SJSA1 (cell line): ENCODE measurements at places on chromosomes 11 and 22.

GRCh38 chr11:17775035-17775348 lies 40.4 kb downstream of the KCNC1 start:
- no peak for DNase-seq

GRCh38 chr11:134579724-134580609 lies 167.9 kb upstream of the B3GAT1 start:
- no peak for DNase-seq

GRCh38 chr11:132804258-132804657 lies 728.0 kb downstream of the OPCML start:
- no peak for DNase-seq

- DNase-seq: no peak
Measured at GRCh38 chr11:122807731-122808477, 30.4 kb upstream of the CRTAM start.

DNA sequence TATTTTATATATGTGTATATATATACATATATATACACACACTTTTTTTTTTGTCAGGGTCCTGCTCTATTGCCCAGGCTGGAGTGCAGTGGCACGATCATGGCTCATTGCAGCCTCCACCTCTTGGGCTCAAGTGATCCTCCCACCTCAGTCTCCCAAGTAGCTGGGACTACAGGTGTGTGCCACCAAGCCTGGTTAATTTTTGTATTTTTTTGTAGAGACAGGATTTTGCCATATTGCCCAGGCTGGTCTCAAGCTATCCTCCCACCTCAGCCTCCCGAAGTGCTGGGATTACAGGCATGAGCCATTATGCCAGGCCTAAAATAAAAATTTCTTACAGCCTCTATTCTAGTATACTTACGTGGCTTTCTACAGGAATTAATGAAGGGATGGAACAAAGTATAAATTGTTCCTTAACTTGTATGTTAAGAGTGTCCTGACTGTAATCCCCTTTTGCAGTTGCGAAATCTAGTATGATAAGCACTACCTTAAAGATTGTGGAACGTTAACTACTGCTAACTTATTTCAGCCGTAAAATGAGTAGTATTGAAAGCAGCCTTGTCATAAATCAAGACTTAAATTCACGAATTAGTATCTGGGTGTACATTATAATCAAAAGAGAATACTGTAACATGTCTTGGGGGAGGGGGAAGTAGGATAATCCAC lies 2.1 kb downstream of the TRAF6 start:
- no peak for DNase-seq

DNA sequence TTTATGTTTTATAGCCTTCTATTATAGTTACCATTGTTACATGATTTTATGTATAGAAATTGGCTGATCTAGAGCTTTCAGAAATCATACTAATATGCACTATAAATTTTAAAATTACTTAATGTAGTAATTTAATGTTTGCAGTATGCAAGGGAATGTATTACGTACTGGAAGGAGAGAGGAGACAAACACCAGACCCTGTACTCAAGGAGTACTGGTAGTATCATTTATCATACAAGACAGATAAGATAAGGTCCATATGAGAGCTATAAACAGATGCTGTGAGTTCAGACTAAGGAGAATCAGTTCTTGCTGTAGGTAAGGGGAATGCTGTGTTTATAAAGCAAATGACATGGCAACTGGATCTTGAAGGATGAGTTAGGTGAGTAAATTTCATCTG lies 765 bp downstream of the BCO2 start:
- no peak for DNase-seq

DNA sequence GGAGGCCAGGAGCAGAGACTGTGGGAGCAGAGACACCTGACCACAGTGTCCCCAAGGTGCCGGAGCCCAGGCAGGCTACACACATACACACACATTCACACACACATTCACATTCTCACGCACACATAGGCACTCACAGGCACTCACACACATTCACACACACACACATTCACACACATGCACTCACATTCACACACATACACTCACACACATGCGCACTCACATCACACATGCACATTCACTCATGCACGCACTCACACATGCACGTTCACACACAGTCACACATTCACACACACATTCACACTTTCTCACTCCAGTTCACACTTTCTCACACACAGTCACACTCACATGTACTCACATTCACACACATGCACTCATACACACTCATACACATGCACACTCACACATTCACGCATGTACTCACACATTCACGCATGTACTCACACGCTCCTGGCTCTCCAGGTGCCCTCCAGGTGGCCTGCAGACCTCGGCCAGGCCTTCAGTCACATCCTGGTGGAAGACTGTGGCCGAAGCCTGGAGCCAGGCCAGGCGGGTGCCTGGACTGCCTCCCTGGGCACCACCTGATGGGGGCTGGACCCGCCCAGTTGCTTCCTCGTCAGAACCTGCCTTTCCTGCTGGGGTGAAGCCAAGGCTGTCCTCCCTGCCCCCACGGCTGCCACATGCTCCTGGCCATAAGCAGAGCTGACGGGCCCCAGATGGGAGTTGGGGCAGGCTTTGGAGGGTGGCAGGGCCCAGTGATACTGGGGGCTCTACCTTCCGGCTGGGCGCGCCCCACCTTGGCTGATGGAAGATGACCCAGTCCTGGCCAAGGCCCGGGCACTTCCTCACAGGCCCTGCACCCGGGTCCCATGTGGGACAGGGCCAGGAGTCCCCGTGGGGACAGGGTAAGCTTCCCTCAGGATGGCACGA lies 89.5 kb downstream of the WNT7B start:
- DNase-seq: no peak

GRCh38 chr11:115720602-115721245 lies 216.5 kb upstream of the CADM1 start:
- no peak for DNase-seq

DNA sequence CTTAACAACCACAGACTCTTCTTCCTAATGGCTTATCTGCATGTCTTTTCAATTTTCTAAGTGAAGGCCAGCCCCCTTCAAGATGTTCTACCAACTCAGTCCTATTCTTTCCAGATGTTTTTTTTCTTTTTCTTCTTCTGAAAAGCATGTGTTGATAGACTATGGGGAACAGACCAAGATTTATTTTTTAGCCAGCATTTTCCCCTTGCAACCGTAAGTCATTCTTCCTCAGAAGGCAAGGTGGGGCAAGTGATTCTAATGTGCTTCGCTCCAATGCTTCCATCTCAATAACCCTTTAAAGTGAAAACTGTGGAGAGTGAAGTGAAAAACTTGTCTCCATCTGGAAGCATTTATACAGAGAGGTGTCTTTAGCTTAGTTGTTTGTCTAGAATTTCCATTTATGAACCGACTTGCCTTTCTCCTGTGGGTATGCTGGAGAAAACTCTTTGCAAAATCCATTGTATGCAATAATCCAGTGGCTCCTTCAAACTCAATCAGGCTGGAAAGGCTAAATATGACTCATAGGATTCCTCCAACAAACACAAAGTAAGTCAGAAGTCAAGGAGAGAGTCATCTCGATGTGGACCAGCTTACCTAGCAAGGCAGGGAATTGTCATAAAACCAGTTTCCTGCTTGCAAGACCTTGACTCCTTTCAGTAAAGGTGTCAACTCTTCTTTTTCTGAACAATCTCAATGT lies 83.7 kb downstream of the MAML2 start:
- DNase-seq: no peak

GRCh38 chr11:41872426-41872825 lies 413.0 kb upstream of the LRRC4C start:
- no peak for DNase-seq

DNA sequence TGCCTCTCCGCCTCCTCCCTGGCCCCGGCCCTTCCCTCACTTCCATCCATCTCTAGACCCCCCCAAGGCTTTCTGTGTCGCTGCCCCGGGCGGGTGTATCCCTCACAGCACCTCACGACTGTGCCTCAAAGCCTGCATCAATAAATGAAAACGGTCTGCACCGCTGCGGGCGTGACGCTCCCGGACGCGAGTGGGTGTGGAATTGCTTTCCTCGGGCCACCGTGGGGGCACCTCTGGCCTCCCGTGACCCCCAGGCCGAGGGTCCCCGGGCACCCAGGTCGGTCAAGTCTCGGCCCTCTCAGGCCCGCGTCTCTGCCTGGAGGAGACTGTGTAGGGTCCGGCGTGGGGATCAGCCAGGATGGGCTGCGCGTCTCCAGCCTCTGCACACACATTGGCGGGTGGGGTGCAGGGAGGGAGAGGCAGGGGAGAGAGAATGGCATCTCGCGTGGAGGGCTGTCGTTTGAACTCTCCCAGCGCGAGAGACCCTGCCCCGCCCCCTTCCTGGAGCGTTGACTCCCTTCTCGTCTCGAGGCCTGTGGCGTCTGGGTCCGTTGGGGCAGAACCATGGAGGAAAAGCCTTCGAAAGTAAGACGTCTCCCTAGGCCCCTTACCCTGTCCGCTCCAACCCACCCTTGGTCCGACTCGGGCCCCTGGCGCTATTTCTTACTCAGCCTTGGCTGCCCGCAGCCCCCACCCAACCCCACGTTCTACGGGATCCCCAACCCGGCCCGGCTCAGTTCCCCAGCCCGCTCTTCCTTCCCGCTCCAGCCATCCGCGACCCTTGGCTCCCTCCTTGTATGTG lies at the start of gene CATSPERZ:
Gene CATSPERZ (plus strand): TSS at position 512 of the 802 bp plus-strand sequence. CDS start 53 bp downstream, at position 565.
- DNase-seq: no peak

DNA sequence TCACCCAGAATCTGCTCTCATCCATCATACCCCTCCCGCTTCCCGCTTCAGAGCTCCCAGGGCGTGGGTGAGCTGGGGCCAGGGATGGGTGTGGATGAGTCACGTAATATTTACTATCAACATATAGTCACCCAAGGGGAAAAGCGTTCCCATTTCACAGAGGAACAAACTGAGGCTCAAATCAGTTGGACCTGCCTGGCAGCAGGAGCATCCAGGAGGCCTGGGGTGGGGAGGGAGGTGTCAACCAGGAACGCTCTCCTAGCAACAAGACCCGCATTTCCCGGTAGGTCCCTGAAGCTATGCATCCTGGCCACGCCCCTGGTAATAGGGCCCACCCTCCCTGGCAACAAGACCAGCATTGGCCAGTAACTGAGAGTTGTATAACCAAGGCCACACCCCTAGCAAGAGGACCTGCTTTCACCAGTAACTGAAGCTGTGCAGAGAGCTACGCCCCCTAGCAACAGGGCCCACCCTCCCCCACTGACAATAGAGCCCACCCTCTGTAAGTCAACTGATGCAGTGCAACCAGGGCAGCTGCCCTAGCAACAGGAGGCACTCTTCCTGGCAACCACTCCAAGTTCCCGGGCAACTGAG lies 32.7 kb upstream of the TXNRD2 start:
- DNase-seq: peak; percentile 45

DNA sequence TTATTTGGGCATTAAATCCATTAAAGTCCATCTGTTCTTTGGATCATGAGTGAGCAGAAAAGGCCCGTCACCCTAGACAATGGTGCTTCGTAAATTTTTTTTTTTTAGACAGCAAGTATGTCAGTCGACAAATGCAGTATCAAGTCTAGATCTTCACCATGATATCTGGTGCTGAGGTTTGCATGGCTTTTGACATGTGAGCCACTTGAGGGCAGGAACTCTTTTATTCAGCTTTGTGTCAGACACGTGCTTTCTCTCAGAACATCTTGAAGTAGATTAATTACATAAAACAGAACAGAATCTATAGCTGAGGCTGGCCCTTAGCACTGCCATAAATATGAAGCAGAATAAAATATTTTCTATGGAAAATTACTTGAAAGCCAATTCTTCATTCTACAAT lies 62.9 kb upstream of the CARD18 start:
- DNase-seq: no peak

DNA sequence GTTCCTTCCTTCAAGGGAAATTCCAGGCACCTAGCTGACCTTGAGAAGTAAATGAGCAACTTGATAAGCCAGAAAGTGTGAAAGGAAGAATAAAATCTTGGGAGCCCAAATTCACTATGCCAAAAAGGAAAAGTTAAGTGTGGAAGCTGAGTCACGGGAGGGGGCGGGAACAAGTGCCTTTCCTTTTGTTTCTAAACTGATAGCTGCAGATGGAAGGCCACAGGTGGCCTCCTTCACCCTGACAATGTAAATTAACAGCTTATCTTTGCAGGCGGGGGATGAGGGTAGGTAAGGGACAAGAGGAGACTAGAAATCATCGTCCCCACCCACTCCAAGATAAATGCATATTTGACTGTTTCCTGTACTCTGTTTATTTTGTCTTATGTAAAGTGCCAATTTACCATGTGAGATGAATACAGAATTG lies 36.4 kb upstream of the TREH start:
- DNase-seq: peak; percentile 1

DNA sequence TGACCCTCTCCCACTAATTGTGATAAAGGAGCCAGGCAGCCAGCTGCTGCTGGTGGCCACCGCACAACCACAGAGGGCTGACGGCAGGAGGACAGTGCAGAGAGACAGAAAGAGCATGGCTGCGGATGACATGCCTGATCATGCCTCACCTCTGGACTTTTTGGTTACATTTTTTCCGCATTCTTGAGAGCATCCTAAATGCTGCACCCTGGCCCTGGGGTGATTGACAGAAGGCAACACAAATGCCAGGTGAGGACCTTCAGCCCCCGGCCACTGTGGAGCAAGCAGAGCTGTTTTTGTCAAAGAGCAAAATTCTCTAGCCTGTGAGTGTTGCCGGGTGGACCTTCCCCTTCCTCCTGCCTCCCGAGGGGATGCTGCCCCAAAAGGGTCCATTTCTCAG lies 78.5 kb downstream of the RPS6KA4 start:
- no peak for DNase-seq

- DNase-seq: no peak
Measured at GRCh38 chr11:44893308-44893822, 57.3 kb downstream of the TP53I11 start.

DNA sequence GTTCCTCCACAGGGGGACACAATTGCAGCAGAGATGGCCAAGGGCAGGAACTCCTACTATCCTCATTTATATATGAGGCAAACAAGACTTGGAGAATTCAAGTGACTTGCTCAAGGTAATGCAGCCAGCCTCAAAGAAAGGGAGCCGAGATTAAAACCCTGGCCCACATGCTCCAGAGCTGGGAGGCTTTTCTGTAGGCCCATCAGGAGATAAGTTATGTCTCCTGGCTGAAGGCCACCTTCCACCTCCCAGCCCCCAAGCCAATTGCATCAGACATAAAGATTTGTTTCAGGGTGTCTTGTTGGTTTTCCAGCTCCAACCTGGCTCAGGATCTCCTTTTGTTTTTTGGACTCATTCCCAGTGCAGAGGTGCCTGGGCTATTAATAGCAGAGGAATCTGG lies 59.5 kb downstream of the SMIM38 start:
- DNase-seq: no peak

- DNase-seq: no peak
Measured at GRCh38 chr11:111603611-111604130, 1.4 kb downstream of the SIK2 start.

DNA sequence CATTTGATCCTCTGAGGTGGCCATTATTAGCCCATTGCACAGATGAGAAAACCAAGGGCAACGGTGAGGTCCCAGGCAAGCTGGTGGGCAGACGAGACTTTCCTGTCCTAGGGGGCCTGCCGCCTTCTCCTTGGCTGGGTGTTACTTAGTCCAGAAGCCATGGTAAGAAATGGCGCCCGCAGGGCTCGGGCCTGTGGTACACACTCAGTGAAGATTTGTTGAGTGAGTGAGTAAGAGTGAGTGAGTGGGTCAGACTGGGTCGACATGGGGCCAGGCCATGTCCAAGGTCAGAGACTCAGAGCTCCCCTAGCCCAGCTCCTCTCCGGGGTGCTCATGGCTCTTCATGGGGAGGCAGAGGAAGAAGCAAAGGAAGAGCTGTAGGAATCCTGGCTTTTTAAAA lies 36.0 kb downstream of the RASD2 start:
- no peak for DNase-seq
